Cortex of kidney (tissue), 1 donor: ENCODE measurements at places on chromosomes 13 and 19.

GRCh38 chr13:30016398-30016797, 166.0 kb upstream of the UBL3 start:
- no peak for DNase-seq

DNA sequence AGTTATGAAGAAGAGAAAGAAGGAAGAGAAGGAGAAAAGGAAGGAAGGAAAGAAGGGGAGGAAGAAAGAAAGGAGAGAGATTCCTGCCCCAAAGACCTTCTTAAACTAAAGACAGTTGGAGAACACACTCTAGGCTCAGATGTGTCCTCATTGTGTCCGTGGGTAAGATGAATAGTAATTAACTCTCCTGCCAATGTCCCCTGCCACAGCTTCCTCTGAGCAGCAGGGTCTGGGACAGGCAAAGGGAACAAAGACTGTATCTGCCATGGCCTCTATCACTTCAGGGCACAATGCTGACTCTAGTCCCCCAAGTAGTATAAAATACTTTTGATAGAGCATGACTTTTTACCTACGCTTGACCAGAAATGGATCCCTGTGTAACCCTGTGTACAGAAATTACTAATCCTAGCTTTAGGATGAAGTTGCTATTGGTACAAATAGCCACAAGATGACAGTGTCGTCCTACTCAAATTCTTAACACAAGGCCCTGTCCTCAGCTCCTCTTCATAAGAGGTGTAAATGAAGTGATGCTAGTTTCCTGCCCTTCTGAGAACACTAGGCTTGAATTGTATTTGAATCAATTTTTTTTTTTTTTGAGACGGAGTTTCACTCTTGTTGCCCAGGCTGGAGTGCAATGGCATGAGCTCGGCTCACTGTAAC, 186.2 kb upstream of the GPR12 start:
- DNase-seq = no peak

- no peak for DNase-seq
Measured at GRCh38 chr19:13987101-13987890, 18.8 kb downstream of the RFX1 start.

GRCh38 chr13:113400621-113401451, 36.9 kb upstream of the GRTP1 start:
- DNase-seq = no peak

- no peak for DNase-seq
Measured at GRCh38 chr13:32212421-32212820, 102.7 kb downstream of the ZAR1L start.

DNA sequence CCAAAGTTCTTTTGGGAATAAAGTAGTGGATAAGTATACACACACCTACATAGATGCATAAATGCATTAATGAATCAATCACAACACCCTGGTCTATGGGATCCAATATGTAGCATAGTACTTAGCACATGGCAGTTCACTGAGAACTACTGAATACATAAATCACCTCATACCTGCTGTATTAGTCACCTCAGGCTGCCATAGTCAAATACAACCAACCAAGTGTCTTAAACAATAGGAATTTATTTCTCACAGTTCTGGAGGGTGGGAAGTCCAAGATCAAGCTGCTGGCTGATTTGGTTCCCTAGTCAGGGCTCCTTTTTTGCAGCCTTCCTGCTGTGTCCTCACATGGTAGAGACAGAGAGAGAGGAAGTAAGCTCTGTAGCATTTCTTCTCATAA, 228.2 kb downstream of the NHLRC3 start:
- DNase-seq = no peak

- no peak for DNase-seq
Measured at GRCh38 chr19:31351056-31351854, 2.0 kb upstream of the TSHZ3 start.

- no peak for DNase-seq
Measured at GRCh38 chr13:111484141-111484925, 163.9 kb downstream of the TEX29 start.

- no peak for DNase-seq
Measured at GRCh38 chr19:57241176-57241575, 744 bp downstream of the ZNF805 start.

DNA sequence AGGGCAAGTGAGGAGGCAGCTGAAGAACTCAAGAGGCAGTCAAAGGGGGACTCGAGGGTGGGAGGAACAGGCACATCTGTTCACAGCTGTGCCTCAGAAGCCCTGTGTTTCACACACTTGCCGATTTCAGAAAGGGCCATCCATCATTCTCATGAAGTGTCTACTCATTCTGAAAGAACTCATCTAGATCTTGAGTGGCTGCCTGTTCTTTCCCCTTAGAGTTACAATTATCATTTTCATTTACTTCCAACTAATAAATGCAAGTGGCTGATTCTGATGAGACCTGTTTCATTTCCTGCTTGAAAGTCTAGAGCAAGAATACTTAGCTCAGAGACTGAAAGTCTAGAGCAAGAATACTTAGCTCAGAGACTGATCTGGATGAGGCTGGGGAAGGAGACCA, 1145.1 kb downstream of the UQCRFS1 start:
- DNase-seq = no peak

GRCh38 chr13:24233351-24233901, 72.9 kb downstream of the SPATA13 start:
- DNase-seq = no peak

- no peak for DNase-seq
Measured at GRCh38 chr13:97256343-97256783, 34.2 kb downstream of the MBNL2 start.

DNA sequence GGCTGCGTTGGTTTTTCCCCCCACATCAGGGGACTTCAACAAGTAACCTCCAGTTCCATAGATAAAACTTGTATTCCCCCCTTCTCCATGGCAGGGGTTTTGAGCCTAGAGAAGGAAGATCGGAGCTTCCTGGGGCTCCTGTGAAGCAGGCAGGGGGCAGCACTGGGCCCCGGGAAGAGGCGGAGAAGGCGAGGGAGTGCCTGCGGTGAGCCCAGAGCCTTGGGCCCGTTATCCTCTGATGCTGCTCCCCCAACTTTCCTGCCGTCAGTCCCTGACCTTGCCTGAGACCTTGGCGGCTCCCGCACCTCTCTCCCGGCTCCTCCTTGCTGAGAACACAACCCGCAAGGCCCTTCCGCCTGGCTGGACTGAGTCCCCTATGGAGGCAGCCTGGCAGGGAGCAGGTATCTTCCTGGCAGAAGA, 2.5 kb downstream of the LIPE start:
- no peak for DNase-seq

DNA sequence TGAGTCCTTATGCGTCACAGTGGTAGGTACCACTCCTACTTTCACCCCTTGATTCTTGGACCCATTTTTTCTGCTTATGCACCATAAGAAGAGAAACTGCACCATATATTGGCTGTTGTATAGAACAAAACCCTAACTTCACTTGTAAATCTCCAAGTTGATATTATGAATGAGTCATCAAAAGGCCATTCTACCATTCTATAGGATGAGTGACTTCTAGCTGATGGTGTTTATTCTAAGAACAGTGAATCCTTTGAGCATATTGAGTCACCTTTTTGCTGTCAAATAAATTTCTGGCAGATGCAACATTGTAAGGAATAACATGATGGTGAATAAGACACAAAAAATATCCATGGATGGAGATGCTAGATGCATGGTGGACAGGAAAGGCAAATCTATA, 57.7 kb downstream of the POLR1D start:
- no peak for DNase-seq

DNA sequence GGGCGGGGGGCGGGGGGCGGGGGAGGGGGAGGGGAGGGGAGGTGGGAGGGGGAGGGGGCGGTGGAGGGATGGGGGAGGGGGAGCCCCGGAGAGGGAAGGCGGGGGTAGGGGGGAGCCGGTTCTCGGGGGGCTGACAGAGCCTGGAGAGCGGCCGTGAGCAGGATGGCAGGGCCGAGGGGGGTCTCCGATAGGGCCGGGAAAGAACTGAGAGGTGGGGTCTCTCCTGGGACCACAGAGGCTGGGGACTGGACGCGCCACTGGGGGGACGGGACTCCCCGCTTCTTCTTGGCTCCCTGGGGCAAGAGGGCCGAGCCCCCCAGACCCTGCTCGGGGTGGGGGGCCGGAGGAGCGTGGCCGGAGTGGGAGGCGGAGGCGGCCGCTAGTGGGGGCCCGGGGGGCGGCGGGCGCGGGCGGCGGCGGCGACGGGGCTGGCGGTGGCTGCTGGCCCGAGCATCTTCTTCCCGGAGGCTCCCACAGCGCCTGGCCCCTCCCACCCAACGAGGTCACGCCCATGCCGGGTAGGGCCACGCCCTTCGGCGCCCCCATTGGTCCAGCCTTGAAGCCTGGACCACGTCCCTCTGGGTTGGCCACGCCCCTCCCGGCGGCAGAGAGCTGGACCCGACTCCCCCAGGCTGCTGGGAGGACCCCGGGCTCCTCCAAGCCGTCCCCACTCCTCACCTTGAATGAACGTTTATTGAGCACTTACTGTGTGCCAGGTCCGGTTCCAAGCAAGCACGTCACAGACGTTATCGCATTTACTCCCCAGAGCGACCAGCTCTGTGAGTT, at the start of gene NOVA2:
Gene NOVA2 (minus strand): TSS at position 313 of the 786 bp plus-strand sequence. CDS start 514 bp downstream, outside the sequence.
- no peak for DNase-seq

- DNase-seq = no peak
Measured at GRCh38 chr13:101917833-101918661, 465.6 kb downstream of the ITGBL1 start.

- no peak for DNase-seq
Measured at GRCh38 chr13:50415428-50415827, 400.2 kb downstream of the KCNRG start.

GRCh38 chr13:24450530-24450929, 62.0 kb downstream of the PARP4 start:
- DNase-seq = no peak

GRCh38 chr13:47415048-47415447, 518.2 kb upstream of the HTR2A start:
- DNase-seq = no peak

DNA sequence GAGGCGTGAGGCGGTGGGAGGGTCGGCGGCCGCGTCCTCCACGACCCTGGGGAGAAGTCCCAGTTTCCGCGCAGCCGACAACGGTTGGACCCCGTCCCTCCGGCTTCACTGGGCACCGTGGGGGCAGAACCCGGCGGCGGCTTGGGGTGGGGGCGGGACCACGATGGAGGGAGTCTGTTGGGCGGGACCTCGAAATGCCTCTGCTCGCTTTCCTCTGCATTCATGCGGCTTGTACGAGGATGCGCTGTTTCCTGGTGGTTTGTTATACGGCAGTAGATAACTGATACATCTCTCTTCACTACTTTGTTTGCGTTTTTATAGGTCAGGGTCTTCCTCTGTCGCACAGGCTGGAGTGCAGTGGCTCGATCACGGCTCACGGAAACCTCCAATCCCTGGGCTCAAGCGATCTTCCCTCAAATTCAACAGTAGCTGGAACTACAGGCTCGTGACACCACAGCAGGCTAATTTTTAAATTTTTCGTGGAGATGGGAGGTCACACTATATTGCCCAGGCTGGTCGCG, 24.6 kb upstream of the ZNF846 start:
- no peak for DNase-seq

GRCh38 chr19:51398096-51398704, 7.8 kb upstream of the C19orf84 start:
- no peak for DNase-seq

DNA sequence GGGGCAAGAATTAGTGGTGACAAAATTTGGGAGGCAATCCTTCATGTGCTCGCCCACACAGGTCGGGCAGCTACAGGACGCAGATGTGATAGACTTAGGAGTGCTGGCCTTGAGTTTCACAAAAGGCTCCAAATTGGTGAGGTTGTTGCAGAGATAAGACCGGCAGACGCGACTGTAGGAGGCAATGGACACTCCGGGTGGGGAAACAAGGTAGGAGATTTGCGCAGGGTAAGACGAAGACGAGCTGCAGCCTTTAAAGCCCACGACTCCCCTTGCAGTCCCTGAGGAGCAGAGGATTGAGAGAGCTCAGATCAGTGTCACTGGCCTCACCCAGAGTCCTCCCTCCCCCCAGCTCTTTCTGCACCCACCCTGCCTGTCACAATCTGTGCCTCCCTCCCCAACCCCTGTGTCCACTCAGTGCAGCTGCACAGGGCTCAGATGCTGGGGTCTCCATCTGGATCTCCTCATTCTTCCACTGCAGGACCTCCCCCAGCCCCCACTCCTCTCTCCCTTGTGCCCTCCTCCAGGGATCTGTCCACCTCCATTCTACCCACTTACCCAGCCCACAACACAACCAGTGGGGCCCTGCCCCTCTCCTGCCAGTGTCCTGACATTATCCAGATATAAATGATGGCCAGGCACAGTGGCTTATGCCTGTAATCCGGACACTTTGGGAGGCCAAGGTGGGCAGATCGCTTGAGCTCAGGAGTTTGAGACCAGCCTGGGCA, 6.3 kb downstream of the LYPD4 start:
- no peak for DNase-seq

- DNase-seq = no peak
Measured at GRCh38 chr13:25292301-25292700, 5.0 kb upstream of the MTMR6 start.

- DNase-seq = no peak
Measured at GRCh38 chr13:102688306-102688973, 6.4 kb downstream of the METTL21C start.
